T-cell (primary cell): ENCODE measurements at places on chromosomes 7 and 10.

DNA sequence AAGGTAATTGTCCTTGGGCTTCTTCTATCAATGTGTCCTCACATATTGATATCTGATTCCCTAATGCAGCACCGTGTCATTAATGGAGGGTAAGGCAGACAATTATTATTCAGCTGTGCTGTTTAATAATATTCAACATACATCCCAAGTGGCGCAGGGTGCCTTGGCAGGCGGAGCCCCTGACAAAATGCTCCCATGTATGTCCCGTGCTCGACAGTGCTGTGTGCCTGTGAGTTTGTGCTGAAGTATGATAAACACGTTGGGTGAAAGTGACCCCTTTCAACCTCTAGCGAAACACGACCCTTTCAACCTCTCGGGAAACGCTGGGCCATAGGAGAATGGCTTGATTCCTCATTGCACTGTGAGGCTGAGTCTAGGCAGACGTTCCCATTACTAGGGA lies 31.3 kb downstream of the PFKP start:
- no peak for DNase-seq

GRCh38 chr7:123622660-123623386 lies 21.2 kb downstream of the ASB15 start:
- no peak for DNase-seq

DNA sequence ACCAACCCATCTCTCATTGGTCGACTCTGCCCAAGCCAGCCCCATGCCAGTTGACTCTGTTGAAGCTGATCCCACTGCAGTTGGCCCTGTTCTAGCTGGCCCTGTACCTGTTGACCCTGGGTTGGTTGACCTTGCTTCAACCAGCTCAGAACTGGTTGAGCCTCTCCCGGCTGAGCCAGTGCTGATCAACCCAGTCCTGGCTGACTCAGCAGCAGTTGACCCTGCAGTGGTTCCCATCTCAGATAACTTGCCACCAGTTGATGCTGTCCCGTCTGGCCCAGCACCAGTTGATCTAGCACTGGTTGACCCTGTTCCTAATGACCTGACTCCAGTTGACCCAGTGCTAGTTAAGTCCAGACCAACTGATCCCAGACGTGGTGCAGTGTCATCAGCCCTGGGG lies 7.4 kb downstream of the PPRC1 start:
- no peak for DNase-seq

DNA sequence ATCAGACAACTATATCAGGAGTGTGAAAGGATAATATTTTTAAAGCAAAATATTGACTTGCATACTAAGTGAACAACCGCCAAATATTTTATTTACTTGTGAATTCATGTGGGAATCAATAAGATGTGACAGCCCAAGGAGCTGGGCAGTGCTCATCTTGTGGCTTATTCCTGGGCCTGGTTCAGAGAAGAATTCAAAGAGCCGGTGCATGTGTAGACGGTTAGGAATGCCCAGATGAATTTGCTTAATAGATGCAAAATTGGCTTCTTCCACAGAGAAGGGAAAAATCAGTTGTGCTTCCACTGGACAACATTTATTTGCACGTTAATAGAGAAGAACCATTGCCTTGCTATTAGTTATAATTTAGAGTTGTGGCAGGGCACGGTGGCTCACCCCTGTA lies 4.4 kb downstream of the MYL7 start:
- no peak for DNase-seq

DNA sequence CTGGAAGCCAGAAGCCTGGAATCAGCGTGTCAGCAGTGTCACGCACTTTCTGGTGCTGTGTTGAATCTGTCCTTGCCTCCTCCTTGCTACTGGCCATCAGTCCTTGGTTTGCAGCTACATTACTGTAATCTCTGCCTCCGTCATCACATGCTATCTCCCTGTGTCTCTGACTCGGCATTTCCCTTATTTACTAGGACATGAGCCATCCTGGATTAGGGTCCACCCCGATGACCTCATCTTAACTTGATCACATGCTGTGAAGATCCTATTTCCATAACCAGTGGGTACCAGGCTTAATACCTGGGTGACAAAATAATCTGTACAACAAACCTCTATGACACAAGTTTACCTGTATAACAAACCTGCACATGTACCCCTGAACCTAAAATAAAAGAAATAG lies 518.0 kb upstream of the KLF6 start:
- DNase-seq: no peak

DNA sequence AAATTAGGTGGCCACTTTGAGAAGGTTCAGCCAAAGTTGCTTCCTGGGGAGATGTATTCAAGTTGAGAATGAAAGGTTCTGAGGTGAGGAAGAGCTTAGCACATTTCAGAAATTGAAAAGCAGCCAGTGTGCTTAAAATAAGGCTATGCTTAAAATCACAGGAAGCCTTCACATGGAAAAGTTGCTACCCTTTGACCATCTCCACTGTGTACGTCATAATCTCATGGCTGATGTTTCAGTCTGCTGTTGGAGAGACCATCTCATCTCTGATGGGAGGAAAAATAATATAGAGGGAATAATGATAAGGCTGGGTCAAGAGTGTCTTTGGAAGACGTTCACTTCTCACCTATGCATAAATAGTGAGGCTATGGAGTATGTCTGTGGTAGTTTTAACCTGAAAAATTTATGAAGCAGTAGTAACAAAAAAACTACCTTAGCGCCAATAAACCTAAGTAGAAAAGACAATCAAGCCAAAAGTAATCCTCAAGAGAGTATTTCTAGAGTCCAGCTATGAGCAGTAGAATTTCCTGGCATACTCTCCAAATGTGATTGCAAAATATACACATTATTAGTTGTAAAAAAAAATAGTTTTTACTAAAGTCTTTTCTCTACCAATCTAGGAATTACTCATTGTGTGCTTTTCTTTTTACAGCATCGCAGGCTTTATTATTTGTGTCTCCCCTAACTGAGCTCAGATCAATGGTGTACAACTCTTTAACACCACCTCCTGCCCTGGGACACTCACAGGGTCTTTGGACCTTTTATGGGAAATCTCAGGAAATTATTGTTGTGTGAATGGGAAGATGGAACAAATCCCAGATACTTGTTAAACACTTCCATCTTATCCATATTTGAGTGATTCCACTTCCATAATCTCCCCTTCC lies 435.2 kb upstream of the LRGUK start:
- no peak for DNase-seq

DNA sequence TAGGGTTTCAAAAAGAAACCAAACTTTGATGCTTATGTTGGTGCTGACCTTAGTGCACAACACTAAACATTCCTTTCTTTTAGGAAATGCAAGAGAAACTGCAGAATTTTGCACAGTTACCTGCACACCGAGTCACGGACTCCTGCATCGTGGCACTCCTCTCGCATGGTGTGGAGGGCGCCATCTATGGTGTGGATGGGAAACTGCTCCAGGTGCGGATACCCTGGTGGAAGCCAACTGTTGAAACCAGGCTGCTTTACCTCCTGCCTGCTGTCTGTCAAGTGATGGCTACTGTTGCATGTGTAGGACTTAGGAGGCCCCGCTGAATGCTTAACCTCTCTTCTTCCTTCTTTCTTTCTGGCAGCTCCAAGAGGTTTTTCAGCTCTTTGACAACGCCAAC lies 11.7 kb downstream of the CASP2 start:
- DNase-seq: peak; percentile 56

- DNase-seq: no peak
Observed at GRCh38 chr7:77417801-77418200, 1.7 kb upstream of the GSAP start.

GRCh38 chr10:33157103-33157502 lies 177.4 kb downstream of the NRP1 start:
- DNase-seq: no peak

DNA sequence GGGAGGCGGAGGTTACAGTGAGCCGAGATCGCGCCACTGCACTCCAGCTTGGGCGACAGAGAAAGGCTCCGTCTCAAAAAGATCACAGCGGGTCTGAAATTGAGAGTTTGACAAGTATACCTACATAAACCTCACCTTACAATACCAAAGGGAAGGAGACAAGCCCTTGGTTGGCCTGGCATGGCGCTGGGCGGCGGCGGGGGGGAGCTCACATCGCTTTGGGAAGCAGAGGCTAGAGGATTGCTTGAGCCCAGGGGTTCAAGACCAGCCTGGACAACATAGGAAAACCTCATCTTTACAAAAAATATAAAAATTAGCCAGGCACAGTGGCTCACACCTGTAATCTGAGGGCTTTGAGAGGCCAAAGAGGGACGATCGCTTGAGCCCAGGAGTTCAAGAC lies 1.1 kb upstream of the ARPC1A start:
- no peak for DNase-seq

DNA sequence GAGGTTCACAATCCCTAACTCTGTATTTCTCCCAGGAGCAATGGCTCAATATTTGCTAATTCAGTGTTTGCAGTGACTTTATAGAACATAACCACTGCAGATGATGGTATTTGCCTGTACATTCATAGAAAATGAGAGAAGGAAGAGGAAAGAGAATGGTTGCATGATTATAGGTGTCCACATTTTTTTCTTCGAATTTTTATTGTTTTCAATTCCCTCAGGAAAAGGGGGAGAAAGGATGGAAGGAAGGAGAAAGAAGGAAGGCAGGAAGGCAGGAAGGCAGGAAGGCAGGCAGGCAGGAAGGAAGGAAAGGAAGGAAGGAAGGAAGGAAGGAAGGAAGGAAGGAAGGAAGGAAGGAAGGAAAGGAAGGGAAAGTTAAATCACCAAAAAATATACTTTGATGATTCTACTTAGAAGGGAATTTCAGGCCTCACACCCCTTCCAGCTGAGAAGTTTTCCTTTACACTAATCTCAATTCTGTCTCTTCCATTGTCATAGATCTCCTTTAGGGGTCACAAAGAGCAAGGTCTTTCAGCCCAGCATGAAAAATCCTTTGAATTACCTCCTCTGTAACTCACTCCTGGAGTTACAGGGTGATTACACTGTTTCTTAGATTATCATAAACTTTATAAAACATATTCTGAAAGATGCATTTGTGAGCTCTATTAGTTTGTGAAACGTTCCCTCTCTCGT lies 118.8 kb upstream of the INHBA start:
- DNase-seq: no peak

DNA sequence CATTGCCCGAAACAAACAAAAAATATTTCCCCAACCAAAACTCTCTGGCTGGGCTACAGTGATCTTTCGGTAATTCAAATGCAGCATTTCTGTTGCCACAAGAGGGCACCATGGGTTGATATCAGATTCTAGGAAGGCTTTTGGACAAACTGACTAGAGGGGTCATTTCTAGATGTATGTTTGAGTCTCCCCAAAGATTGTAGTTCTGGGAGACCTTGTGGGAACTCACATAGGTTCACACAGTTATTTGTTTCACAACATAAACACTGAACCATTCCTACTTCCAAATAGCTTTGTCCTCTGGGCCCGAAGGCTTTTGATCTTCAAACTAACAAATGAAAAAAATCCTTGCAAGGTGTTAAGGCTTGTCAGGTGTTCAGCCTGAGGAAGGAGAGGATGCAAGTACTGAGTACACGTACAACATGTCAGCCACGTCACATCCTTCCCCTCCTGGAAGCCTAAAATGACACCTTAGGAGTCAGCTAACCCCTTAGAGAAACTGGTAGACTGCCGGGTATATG lies 37.0 kb upstream of the IL15RA start:
- DNase-seq: peak; percentile 60

DNA sequence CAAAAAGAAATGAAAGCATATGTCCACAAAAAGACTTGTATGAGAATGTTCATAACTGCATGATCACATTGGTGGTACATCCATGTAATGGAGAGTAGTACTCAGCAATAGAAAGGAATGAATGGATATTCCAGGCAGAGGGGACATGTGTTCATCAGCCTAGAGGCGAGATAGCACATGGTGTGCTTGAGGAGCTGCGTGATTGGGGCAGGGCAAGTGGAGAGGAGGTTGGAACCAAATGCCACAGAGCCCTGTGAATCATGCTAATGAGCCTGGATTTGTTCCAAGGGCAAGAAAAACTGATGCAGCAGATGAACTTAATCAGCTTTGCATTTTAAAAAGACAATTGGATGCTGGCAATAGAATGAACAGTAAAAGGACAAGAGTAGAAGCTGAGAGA lies 73.3 kb downstream of the C10orf90 start:
- DNase-seq: no peak

DNA sequence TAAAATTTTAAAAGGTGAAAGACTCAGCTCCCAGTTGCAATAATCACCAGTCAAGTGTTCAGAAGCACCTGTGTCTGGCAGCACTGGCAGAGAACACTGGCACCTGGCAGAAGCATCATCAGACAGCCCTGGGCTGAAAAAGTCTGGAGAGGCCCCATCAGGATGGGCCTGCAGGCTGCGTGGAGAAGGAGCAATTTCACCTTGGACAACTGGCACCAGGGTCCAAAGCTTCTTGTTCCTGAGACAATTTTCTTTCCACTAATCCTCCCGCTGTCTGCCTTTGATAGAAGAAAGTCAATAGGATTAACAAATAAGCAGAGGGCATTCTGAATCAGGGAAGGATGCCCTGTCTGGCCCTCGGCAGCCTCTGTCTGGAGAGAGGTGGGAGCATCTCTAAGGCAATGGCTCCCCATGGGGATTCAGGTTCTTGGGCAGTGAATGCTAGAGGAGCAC lies 6.5 kb downstream of the COBL start:
- DNase-seq: no peak

- DNase-seq: no peak
Observed at GRCh38 chr7:34603711-34604444, 54.1 kb upstream of the NPSR1 start.

DNA sequence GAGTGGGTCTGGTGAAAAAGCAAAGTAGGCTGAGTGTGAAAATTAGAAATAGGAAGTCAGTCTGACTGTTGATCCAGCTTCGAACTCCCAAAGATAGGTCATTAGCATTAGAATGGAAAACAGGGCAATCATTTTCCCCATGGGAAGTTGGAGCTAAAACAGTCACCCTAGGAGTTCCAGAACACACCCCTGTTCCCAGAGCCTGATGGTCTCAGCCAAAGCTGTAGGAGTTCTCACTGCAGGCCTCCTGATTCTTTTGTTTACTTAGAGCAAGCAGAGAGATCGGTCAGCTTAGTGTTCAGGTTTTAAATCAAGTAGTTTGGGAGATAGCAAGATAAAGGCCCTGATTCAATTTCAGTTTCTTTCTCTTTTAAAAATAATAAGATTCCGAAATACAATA lies 28.8 kb upstream of the JCAD start:
- DNase-seq: no peak

DNA sequence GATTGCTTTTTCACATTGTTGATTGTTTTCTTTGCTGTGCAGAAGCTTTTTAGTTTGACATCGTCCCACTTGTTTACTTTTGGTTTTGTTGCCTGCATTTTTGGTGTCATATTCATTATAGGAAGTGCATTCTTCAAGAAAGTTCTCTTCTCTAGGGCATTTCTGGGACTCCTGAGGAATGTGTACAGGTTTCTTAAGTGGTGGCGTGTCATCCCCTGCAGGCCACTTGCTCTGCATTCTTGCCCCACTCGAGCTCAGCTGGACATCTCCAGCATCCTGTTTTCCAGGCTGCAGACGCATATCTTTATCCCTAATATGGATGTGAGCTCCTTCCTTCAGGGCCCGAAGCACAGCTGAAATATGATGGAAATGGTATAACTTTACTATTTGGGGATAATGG lies 255.6 kb upstream of the HABP2 start:
- DNase-seq: no peak

- no peak for DNase-seq
Observed at GRCh38 chr7:117279931-117280557, 42.8 kb downstream of the WNT2 start.

- no peak for DNase-seq
Observed at GRCh38 chr7:100570954-100571828, 2.5 kb downstream of the SAP25 start.
